Thyroid gland (tissue), 4 donors: ENCODE measurements at places on chromosomes 7 and 10. TPM values are rescaled to one million over a fixed set of nuclear protein-coding genes. Genes with fewer than 3 reads are reported as not detected.

DNA sequence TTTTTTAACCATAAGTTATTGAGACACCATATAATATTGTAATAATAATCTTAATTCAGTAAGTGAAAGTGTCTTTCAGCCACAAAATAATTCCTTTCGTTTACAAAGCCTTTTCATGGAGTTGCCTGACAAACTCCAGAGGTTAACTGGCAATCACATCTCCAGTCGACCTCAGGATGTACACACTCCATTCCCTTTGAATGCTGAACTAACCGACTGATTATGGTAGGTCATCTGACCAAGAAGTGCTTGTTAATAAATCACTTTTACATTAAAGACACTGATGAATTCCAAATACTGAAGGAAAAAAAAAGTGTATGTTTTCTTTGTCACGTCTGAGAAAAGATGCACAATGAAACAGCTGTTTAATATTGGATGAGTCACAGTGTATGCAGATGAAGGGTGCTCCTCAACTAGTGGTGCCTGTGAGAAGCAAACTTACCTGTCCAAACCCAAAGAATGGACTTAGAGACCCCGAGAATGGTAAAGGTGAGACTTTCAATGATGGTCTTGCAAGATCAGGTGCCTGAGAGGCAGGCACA, 348.1 kb upstream of the VWC2 start:
- no peaks in the 10 kb centered on the region for H3K36me3 ChIP-seq
- no peaks in the 10 kb centered on the region for H3K27me3 ChIP-seq
- H3K4me3 ChIP-seq = no peak overlapping the region
- no peaks in the 10 kb centered on the region for H3K4me1 ChIP-seq
- no peak overlapping the region for H3K27ac ChIP-seq

- H3K27ac ChIP-seq = no peak overlapping the region
- H3K4me1 ChIP-seq = no peaks in the 10 kb centered on the region
- DNase-seq = no peak
- H3K27me3 ChIP-seq = no peaks in the 10 kb centered on the region
Observed at GRCh38 chr7:401495-401894, 111.5 kb downstream of the FOXL3 start.

GRCh38 chr10:80471001-80471400, 16.9 kb downstream of the TSPAN14 start:
- H3K4me1 ChIP-seq = peaks cover 92% of the 10 kb centered on the region
- no peak overlapping the region for H3K4me3 ChIP-seq
- peak; percentile 42 for DNase-seq
- no peaks in the 10 kb centered on the region for H3K27me3 ChIP-seq

DNA sequence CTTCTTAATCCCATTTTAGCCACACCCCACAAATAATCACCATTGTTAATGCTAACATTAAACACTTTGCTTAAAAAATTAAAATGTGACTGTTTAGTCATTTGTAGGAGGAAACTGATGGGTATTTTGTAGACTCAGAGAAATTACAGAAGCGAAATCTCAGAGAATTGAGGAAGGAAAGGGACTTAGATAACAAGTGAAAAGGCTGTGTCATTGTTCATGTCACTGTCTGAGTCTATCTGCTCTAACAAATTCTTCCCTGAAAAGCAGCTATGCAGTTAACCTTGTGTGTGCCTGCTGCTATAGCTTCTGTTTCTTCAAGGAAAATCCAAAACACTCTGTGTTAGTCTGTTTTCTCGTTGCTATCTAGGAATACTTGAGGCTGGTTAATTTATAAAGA, 40.9 kb upstream of the PLXDC2 start:
- H3K36me3 ChIP-seq = no peaks in the 10 kb centered on the region
- no peak overlapping the region for H3K4me3 ChIP-seq
- no peaks in the 10 kb centered on the region for H3K4me1 ChIP-seq
- DNase-seq = no peak
- H3K27me3 ChIP-seq = no peaks in the 10 kb centered on the region
- no peak overlapping the region for H3K27ac ChIP-seq

GRCh38 chr10:71835671-71836595, 15.1 kb downstream of the PSAP start:
- no peaks in the 10 kb centered on the region for H3K27me3 ChIP-seq
- peaks cover 13% of the 10 kb centered on the region for H3K36me3 ChIP-seq
- H3K4me3 ChIP-seq = no peak overlapping the region
- peak; percentile 86 for DNase-seq
- peak overlapping the region; percentile 82 for H3K27ac ChIP-seq

GRCh38 chr7:120733143-120733542, 124.8 kb downstream of the TSPAN12 start:
- no peaks in the 10 kb centered on the region for H3K36me3 ChIP-seq
- no peak overlapping the region for H3K4me3 ChIP-seq
- H3K27ac ChIP-seq = no peak overlapping the region
- no peak for DNase-seq

DNA sequence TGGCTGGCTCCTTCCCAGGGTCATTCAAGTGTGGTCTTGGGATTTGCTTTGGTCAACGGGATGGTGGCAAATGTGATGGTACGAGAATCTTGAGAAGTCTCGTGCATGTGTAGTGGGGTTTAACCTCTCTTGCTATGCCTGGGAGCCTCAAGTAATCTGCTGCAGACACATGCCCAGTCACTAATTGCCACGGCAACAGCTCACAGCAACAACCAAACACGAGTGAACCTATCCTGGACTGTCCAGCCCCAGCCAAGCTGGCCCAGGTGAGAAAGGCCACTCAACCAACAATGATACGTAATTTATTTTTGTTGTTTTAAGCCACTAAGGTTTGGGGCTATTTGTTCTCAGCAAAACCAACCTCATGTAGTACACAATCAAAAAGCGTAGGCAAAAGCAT, 38.1 kb upstream of the DDC start:
- H3K27ac ChIP-seq = no peak overlapping the region
- H3K4me1 ChIP-seq = no peaks in the 10 kb centered on the region
- H3K4me3 ChIP-seq = no peak overlapping the region
- no peaks in the 10 kb centered on the region for H3K27me3 ChIP-seq
- peaks cover 10% of the 10 kb centered on the region for H3K36me3 ChIP-seq

OR2A7 gene
- total RNA-seq = 33.3 TPM

ANKRD22 gene
- total RNA-seq = not detected

SMARCD3 gene
- total RNA-seq = 56.7 TPM

KCNIP2 gene
- total RNA-seq = 3.5 TPM

NRG3 gene
- 0.67 TPM for total RNA-seq

LRIT1 gene
- total RNA-seq = not detected
